ENCODE measurements at places on chromosomes 5 and 9.
A peak's percentile ranks its signal among the peaks of the same experiment; 100 is the strongest.

DNA sequence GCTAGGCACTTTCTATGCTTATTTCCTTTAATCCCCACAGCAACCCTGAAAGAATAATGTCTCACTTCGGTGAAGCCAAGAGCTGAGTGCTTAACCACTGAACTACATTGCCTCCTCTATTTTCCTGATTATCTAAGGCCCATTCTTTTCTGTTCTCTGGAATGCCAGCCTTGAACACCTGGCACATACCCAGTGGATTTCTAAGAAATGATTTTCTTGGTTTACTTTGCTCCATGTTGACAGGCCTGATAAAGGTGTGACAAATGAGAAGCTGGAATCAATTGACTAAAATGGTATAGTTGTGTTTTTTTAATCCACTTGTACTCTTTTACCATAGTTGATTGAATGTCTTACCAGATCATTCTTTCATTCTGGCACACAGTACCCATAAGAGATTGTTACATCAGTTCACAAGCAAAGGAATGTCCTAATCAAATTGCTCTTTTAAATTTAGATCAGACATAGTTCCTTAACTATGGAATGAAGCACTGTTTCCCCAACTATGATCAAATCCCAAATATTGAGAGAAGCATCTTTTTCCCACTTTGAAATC, 9.0 kb upstream of the ENC1 start:
- no peak for DNase-seq

DNA sequence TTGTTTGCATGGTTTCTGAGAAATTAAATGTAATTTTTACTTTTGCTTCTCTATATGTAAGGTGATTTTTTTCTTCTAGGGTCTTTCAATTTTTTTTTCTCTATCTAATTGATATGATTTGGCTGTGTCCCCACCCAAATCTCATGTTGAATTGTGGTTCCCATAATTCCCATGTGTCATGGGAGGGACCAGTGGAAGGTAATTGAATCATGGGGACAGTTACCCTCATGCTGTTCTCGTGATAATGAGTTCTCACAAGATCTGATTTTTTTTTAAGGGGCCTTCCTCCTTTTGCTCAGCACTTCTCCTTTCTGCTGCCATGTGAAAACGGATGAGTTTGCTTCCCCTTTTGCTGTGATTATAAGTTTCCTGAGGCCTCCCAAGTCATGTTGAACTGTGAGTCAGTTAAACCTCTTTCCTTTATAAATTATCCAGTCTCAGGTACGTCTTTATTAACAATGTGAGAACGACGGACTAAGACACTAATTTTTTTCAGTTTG, 150.8 kb downstream of the MTRR start:
- DNase-seq, result no peak

DNA sequence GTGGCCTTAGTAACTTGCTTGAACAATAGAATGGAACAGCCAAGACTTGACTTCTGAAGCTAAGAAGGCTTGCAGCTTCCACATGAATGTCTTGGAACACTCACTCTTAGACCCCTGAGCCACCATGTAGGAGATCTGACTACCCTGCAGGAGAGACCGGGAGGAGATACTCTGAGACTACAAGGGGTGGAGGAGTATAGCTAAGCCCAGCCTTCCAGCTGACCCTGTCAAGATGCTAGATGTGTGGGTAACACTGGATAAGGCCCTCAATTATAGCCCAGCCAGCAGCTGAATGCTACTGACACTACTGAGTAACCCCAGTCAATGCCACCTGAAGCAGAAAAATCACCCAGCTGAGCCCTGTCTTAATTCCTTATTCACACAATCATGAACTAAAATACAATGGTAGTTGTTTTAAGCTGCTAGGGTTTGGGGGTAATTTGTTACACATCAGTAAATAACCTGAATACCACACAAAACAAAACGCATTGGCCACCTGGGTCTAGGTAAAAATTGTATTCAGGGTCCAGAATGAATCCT, 180.9 kb downstream of the FSTL4 start:
- DNase-seq, result no peak

GRCh38 chr9:98256756-98257155, 1.3 kb upstream of the TBC1D2 start:
- no peak for DNase-seq

- no peak for DNase-seq
These were observed 180.4 kb downstream of the SEMA5A start for GRCh38 chr5:9365512-9365911.

DNA sequence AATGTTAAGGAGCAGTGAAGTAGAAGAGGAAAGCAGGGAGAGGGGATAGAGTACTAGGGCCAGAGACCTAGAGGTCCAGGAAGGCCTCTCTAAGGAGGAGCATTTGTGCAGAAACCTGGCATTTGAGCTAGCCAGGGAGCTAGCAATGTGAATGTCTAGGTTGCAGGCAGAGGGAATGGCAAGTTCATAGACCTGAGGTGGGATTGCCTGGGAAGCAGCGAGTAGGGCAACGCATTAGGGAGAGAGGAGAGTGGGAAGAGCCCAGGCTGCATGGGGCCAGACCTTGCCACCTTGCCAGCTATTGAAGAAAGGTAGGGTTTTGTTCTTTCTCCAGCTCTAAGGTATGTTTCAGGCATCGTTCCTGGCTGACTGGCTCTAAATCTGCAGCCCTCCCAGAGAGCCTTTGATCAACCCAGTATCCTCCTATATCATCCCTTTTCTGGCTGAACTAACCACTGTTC, 54.0 kb downstream of the SLC22A5 start:
- DNase-seq, result peak; percentile 56

- DNase-seq, result no peak
These were observed 129.7 kb downstream of the ARL15 start for GRCh38 chr5:54180630-54181031.

GRCh38 chr5:40223884-40224402, 455.8 kb upstream of the PTGER4 start:
- no peak for DNase-seq

DNA sequence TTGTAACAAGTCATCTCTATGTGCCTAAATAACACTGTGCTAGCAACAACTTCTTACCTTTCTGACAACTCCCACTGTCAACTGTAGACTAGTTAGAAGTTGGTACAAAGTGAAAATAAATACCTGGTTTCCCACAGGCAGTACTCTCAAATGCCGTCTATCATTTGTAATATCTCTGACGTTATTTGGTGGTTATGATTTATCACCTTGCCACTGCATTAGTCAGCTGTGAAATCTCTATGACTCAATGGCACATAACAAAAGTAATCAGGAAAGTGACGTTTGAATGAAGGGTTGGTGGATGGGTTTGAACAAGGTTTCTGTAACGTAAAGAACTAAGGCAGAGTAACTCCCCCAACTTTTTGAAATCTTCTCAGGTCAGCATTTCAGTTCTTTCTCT, 592.3 kb downstream of the MAT2B start:
- no peak for DNase-seq

- no peak for DNase-seq
These were observed 580 bp upstream of the PRRX2 start for GRCh38 chr9:129664746-129665388.

DNA sequence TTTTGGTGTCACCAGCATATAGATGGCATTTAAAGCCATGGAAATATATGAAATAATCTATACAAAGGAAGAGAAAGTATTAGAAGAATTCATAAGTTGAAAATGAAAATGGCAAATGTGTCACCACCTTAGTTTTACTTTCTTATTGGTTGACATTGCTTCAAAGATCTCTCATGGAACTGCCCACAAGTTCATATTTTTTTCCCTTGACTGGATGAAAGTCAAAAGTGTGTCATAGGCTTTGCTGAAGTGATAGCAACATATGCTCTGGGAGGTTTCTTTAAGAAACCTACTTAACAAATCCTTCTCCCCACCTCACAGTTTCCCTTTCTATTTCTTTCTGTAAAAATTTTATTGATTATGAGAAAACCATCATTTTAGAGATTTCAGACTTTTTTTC, 127.2 kb downstream of the VPS13A start:
- DNase-seq, result no peak

- DNase-seq, result no peak
These were observed 5.6 kb downstream of the MEGF9 start for GRCh38 chr9:120708526-120709224.

DNA sequence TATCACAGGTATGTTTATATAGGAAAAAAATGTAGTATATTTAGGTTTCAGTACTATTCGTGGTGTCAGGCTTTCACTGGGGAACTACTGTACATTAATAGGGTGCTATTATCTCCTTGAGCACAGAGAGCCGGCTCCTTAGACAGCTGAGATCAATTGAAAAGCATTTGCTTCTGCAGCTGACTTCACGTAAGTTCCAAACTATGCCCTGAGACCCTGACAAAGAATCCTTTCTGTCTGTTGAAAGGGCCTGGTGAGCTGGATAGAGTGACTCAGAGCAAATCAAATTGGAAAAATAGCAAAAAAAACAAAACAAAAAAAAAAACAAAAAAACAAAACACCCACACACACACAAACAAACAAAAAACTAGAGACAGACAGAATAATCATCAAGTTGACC, 652.0 kb downstream of the MTRR start:
- DNase-seq, result no peak

DNA sequence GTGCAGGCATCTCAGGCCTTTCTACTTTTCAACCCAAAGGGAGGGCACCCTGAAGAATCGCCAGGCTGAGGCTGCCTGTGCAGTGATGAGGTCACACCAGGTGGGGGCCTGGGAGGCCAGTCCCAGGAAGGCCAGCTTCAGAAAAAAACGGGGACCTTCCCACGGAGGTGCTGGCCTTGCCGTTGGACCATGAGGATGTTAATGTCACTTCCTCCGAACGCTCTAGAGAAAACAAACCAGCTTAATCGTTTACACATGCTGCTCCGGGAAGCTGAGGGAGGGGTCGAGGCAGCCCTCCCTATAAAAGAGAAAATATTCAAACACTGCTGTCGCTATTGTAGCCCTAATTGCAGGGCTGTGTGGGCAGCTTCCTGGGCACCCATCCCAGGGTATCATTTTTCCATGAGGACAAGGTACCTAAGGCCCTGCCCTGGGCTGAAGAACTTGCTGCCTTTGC, 27.0 kb downstream of the PTGES start:
- no peak for DNase-seq

- DNase-seq, result no peak
These were observed 79.0 kb downstream of the SPRY4 start for GRCh38 chr5:142245786-142246185.

- DNase-seq, result no peak
These were observed 136.6 kb upstream of the TNC start for GRCh38 chr9:115254287-115255180.

GRCh38 chr5:116418016-116418415, 156.6 kb downstream of the SEMA6A start:
- DNase-seq, result no peak

DNA sequence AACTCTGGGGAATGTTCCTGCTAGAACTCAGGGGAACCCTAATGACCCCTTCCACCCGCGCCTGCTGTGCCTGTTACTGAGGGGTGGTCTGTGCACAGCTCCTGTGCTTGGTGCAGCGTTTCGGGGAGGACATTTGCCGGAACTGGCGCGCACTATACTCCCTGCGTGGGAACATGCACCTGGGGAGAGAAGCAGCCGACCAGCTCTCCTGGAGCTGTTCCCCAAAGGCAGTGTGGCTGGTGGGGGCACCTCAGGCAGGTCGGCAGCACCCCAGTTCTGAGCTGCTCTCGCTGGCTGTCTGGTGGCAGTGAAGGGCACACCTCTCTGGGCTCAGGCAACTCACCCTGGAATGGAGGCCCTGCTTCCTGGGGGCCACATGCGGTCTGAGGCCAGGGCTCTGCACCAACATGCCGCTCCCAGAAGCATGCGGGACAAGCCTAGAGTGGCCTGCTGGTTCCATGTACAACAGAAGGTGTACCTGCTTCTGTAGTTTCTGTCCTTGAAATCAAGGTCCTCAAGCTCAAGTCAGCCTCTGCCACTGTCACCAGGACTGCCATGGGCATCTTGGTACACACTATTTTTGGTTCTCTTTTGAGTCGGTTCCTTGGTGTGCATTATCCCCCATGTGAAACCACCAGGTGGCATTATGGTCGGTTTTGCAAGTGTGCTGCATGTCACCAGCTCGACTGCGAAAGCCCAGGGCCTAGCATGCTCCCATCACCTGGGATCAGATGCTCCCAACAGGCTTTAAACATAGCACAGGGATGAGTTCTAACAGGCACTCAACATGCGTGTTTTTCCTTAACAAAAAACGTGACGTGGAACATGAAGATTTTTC, 7.8 kb upstream of the MRNIP start:
- peak; percentile 60 for DNase-seq

GRCh38 chr5:174990909-174991308, 266.5 kb downstream of the MSX2 start:
- DNase-seq, result no peak

DNA sequence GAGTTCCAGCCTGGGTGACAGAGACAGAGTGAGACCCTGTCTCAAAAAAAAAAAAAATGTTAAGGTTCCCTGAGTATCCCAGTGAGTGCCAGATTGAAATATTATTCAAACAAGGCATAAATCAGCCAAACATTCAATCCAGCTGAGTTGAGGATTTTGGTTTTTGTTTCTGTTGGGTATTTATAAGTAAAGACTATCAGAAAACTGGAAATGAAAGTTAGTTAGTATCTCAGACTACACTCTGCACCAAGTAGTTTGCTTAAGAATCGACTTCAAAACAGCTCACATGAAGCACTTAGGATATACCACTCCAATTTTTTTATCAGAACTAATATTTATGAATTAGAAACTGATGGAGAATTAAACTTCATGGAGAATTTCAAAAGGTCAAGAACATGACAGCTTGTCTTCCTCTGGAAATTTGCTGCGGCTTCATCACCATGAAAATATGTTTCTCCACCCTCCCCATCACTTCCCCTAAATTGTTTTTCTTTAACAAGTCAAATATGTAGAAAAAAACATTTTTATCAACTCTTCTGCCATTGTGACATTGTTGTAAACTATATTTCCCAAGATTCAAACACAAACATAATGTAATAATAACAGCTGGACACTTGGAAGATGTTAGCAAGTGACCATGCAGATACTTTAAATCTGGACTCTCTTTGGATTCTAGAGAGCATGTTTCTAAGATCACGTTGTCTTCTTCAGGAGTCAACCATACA, 110.0 kb upstream of the PTGER4 start:
- no peak for DNase-seq

DNA sequence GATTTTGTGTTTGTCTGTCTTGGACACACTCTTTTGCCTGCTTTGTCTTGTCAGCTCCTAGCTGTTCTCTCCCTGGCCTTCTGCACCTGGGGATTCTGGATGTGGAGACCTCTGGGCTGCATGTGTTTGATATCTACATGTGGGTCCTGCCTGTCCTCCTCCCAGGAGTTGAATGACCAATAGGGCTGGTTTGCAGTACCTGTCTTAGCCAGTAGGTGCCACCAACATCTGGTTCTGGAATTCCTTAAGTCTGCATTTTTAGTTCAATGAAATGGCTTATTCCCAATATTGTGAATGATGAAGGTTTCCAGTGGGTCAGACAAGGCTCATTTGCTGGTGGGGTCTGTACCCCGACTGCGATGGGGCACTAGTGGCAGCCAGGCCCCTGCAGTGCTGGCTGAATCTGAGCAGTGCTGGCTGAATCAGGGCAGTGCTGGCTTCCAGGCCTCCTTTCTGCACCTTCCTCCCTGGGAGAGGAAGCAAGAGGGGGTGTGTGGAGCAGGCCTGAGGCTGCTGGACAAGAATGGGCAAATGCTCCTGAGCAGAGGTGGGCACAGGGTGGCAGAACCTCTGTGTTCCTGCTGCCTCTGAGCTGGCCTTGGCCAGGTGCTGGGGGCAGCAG, 73.3 kb downstream of the RXRA start:
- DNase-seq, result no peak

GRCh38 chr9:72333709-72334108, 31.3 kb downstream of the ZFAND5 start:
- DNase-seq, result no peak

GRCh38 chr5:31415009-31415923, 116.6 kb downstream of the DROSHA start:
- DNase-seq, result no peak

GRCh38 chr5:166926138-166926537, 1365.3 kb upstream of the WWC1 start:
- no peak for DNase-seq

- no peak for DNase-seq
These were observed 249.4 kb downstream of the NPR3 start for GRCh38 chr5:32960340-32961058.

All from spleen (tissue), 13 donors.